Cerebellar nuclear complex (tissue), 1 donor: ENCODE measurements at places on chromosomes 1 and 21.
A peak's percentile ranks its signal among the peaks of the same experiment; 100 is the strongest.

- DNase-seq, result no peak
Observed at GRCh38 chr1:205491794-205492193, 12.7 kb upstream of the CDK18 start.

DNA sequence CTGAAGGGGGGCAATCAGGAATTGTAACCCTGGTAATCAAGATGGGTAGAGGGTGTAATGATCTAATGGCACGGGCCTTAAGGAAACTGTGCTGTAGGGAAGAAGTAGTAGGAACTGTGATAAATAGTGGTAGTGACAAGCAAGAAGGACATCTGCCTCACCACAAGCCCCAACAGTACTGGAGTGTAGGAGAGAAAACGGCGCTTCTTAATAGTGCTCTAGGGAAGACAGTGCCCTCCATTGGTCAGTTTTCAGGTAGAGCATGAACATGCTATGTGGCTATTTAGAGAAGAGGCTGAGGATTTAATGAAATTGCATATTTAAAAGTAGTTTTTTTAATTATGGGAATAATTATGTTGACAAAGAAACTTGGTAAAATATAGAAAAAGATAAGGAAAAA is 32.2 kb downstream of the SLC30A7 start:
- no peak for DNase-seq

GRCh38 chr1:182340233-182341058 is 51.1 kb downstream of the GLUL start:
- no peak for DNase-seq

GRCh38 chr1:241459186-241459802 is 60.3 kb downstream of the FH start:
- DNase-seq, result no peak

DNA sequence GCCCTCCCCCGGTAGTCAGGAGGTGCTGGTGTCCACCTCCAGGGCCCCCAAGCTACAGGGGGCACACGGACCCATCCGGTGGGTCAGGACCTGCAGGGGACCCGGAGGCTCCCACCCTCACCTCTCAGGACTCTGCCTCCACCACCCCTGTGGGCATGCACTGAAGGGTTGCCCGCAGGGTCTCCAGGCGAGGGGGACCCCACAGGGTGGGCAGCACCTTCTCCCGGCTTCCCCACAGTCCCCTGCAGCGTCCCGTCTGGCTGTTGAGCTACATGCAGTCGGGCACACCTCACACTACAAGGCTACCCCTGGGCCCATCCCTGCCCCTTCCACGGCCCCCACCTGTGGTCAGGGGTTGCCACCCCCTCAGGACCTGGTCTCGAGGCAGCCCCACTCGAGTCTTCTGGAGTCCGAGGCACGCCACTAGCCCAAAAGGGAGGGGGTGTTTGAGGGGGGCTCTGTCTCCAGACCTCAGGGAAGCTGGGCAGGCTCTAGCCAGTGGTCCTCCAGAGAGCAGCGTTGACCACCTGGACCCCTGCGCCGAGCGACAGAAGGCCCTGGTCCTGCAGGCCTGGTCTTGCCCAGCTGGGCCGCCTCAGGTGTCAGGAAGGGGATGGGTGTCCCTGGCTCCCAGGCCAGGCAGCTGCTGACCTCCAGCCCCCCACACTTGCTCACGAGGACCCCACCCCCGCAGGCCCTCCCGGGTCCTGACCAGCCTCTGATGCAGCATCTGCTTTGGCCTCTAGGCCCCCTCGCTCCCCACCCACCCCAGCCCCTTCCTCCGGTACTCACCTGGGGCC is 9.6 kb downstream of the PARS2 start:
- no peak for DNase-seq

- DNase-seq, result no peak
Observed at GRCh38 chr1:111213412-111213811, 13.0 kb upstream of the DENND2D start.

- no peak for DNase-seq
Observed at GRCh38 chr1:38953433-38953860, 11.8 kb upstream of the RHBDL2 start.

DNA sequence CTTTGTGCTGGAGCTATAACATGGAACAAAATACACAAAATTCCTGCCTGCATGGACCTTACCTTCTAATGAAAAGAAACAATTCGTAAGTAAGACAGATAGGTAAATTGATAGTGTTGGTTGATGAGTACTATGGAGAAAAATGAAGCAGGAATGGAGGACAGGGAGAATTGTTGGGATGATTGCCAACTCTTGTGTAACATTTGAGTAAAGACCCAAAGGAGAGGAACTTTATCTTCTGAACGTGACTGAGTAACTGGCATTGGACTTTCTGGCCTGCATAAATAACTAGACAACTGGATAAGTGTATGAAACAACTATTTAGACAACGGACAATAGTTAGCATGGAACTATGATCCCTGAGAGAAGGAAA is 6.8 kb upstream of the EFCAB14 start:
- DNase-seq, result no peak

DNA sequence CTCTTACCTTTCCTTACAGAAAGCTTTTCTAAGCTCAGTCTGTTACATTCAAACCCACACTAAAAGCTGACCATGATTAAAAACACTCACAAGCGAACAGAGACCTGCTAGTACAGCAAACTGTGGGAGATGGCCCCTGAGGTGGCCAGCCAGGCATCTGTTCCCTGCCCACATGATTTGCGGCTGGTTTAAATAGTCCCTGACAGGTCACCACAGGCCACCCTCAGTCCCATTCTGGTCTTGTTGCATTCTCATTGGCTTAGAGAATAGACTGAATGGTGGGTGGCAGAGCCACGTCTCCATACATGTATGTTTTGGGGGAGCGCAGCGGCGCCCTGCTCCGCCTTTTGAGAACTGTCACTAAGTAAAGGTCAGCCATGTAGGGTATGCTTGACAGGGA is 2.3 kb upstream of the ACTA1 start:
- no peak for DNase-seq

GRCh38 chr1:41773842-41774241 is 144.9 kb downstream of the HIVEP3 start:
- peak; percentile 17 for DNase-seq

DNA sequence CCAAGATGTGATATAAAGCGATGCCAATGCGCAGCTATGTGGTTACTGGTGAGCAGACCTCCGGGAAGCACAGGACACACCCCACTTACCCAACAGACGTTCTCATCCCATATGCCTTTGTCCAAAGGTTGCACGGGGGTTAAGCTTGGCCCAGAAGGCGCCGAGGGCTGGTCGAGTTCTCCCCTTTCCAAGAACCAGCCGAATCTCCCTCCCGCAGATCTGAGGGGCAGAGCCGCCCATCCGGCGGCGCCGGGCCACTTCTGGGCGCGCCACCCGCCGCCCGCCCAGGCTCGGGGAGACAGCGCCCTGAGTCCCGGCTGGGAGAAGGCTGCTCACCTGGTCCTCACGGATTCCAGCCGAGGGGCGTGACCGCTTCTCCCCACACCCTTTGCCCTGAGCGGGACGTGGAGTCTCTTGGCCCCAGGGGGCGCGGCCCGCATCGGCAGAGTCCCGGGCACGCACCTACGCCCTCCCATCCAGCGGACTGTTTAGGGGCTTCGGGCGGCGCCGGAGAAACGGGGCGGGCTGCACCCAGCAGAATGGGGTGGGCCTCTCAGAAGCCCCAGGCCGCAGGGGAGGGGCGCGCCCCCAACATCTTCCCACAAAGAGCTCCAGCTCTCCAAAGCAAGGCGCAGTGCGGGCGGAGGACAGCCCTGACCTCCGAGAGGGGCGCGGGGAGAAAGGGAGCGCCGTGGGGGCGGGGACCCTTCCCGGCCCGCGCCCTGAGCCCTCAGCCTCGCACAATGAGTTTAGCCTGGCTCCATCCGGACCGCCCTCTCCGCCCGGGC is 615 bp downstream of the GPR161 start:
- no peak for DNase-seq

DNA sequence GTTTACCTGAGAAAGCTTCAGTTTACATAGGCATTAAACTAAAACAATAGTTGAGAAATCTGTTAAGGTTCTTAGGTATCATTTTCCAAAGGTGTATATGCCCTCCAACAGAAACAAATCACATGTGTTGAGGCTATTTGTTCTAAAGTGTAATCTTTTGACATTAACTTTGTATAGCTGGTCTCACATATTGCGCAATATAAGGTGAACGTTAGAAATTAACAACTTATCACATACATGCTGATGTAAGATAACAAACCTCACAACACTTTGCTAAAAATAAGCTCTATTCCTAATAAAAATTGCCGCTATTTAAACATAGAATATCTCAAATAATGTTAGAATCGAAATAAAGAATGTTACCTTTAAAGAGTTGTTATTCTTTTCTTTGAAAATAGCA is 340.6 kb downstream of the SRGAP2C start:
- no peak for DNase-seq

- no peak for DNase-seq
Observed at GRCh38 chr1:99456536-99456935, 189.4 kb upstream of the PALMD start.

DNA sequence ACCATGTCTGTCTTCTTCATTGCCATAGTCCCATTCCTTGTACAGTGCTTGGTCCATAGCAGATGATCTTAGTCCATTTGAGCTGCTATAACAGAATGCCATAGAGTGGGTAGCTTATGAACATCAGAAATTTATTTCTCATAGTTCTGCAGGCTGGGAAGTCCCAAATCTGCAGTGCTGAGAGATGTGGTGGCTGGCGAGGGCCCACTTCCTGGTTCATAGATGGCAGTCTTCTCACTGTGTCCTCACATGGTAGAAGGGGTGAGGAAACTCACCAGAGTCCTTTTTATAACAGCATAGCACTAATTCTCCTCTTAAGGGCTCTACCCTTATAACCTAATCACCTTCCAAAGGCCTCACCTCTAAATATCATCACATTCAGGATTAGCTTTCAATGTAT is 23.1 kb upstream of the RAP1A start:
- DNase-seq, result no peak

DNA sequence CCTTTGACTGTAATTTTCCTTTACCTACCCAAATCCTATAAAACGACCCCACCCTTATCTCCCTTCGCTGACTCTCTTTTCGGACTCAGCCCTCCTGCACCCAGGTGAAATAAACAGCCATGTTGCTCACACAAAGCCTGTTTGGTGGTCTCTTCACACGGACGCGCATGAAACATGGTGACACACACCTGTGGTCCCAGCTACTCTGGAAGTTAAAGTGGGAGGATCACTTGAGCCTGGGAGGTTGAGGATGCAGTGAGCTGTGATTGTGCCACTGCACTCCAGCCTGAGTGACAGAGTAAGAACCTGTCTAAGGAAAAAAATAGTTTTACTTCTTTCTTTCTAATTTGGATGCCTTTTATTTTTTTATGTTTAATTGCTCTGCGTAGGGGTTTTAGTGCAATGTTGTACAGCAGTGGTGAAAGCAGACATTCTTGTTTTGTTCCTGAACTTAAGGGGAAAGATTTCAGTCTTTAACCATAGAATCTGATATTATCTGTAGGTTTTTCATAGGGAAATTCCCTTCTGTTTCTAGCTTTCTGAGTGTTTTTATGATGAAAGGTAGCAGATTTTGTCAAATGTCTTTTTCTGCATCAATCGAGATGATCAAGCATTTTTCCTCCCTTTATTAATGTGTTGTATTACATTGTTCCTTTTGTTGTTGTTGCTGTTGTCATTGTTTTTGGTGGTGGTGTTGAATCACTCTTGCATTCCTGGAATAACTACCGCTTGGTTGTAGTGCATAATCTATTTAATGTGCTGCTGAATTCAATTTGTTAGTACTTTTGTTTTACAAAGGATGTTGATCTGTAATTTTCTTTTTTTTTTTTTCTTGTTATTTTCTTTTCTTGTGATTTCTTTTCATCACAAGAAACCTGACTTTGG is 497.4 kb downstream of the DISC1 start:
- DNase-seq, result no peak

GRCh38 chr1:23573574-23574182 is 14.4 kb upstream of the ID3 start:
- no peak for DNase-seq

DNA sequence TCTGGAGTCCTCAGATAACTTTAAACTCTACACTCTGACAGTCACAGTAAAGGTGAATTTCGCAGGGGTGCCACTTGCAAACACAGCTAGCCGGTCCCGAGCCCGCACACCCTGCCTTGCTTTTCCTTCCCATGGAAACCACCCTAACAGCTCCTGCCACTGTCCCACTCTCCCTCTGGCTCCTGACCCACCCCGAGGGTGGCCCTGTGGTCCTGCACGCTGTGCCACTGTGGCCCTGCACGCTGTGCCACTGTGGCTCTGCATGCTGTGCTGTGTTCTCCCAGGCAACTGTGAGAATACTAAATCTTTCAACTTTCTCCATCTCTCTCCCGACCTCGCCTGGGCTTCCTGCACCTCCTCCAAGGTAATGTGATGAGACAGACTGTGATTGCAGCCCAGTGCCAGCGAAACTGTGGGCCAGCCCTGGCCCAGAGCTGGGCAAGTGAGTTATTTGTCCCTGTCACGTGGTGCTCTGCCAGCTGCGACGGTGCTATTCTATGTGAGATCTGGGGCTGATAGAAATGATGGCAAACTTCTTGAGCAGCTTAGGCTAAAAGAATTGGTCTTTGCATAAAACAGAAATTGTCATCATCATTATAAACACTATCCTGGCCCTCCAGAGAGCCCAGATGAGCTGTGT is 63.4 kb upstream of the TARBP1 start:
- DNase-seq, result no peak

DNA sequence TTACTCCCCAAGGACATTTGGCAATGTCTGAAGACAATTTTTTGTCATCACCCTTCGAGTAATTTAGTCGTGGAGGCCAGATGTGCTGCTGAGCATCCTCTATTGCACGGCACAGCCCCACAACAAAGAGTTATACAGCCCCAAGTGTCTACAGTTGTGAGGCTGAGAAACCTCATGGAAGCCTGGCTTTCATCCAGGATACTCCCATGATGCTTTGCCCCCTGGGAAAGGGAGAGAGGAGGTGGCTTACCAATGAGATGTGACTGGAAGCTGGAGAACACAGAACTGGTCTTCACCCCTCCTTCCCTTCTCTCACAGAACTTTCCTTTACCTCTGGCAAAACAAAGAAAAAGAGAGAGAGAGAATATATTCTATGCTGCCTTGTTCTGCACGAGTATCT is 150.9 kb upstream of the VAMP3 start:
- no peak for DNase-seq

DNA sequence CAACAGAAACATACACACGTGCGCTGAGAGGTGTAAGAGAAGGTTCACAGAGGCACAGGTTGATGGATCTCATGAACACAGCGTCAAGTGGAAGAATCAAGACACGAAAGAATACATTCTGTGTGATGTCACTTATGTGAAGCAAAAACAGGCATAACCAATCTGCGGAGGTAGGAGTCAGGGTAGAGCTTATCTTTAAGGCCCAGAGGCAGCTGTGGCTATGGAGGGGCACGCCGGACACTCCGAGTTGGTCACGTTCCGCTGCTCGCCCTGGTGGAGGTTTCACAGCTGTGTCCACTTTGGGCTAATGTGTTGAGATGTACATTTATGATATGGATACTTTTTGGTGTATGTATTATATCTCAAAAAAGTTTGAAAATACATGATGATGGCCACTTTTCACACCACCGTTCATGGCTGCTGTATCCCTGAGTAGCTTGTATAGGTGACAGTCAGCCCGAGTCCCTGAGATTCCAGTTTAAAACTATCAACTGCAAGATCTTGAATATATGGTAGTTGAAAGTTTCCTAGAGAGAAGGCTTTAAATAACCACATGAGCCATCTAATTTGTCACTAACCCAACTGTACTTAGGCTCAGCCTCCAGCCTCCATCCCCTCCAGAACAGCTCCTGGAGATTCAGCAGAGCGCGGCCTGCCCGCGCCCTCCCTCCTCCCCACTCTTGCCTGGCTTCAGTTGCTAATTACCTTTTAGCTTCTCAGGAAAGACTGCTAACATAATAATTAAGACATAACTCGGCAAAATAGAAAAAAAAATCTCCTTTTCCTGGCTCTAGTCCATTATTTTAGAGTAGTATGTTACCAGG is 6.7 kb upstream of the ADARB1 start:
- no peak for DNase-seq
